ENCODE measurements at places on chromosomes 7 and 10. TPM values are rescaled to one million over a fixed set of nuclear protein-coding genes. Genes with fewer than 3 reads are reported as not detected.

DNA sequence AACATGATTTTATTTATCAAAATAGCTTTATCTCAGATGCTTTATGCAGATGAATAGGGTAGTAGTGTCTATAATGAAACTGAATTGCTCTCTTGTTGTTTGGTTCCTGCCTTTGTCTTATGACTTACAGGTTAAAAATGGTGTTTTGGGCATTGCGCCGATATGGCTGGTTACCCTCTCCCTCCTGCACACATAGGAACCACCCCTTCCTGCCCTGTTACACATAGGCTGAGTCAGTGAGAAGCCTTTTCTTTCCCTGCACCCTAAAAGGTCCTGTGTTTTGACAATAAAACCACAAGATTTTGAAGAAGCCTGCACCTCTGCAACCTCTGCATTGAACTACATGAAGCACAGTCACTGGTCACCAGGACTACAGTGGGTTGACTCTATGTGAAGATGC is 655.8 kb upstream of the ANKRD30A start:
- DNase-seq, result no peak

GRCh38 chr7:74453322-74454011 is at the start of gene GTF2IRD1:
Gene GTF2IRD1, plus strand, starts transcription at chr7:74453906. Its CDS starts 54,175 bp downstream, at chr7:74508081.
- DNase-seq, result peak; percentile 43

GRCh38 chr7:101632641-101633040 is 3.5 kb upstream of the MYL10 start:
- no peak for DNase-seq

- no peak for DNase-seq
These were observed 8.7 kb downstream of the ZNF37A start for GRCh38 chr10:38102880-38103279.

DNA sequence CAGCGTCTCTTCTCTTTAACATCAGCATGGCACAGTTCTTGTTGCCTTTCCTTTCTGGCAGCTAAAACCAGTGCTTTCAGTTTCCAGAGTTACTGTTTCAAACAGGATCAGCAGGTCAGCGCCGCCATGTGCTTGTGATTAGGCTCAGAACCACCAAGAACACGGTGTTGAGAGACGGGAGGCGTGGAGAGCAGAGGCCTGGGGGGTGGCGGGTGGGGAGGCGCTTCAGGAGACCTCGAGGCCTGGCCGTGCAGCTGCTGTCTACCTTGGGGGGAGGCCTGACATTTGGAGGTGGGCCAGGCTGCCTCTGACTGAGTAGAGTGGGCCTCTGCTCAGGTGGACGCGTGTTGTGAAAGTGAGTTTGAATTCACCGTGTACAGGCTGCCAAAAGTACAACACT is 22.0 kb downstream of the PFKFB3 start:
- no peak for DNase-seq

- no peak for DNase-seq
These were observed 266.1 kb downstream of the GLI3 start for GRCh38 chr7:41970941-41971340.

GRCh38 chr10:84946904-84947303 is 618.5 kb downstream of the CCSER2 start:
- DNase-seq, result no peak

The SPOCK2 gene
- 566 TPM for total RNA-seq
